ENCODE measurements at places on chromosomes 5 and 9. TPM values are rescaled to one million over a fixed set of nuclear protein-coding genes. Genes with fewer than 3 reads are reported as not detected.

DNA sequence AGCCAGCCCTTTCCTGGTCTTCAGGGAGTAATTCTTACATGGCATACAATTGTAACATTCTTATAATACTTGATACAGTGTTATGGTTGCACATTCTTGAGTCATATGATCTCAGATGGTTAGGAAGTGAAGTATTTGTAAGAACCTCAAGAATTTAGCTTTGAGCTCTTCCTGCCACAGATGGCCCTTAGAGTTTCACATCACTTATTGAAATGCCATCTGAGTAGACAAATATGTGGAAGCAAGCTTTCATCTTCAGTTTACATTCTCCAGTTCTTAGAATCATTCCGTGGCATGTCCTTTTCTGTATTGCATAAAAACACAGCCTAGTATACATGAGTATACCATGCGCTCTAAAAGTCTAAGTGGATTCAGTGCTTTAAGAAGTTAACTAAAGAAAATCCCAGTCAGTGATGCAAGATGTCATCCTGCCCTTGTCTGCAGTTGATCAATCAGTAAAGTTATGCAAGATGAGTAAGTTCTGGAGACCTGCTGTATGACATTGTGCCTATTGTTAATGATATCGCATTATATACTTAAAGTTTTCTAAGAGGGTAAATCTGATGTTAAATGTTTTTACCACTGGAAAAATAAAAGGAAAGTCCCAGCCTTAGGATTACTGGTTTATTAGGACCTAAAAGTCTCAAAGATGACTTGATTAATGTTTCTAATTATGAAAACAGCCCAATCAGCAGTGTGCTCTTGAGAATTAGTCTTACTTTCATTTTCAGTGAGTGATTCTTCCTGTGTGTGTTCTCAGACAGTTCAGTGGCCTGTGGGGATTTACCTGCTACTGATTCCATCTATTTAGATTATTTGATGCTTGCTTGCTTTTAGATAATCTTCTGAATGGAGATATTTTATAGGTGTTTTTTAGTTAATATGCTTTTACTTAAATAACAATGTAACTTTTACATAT, 29.4 kb downstream of the RHOBTB3 start:
- peak; percentile 77 for DNase-seq

Gene PDE8B
- total RNA-seq: 5.3 TPM

DNA sequence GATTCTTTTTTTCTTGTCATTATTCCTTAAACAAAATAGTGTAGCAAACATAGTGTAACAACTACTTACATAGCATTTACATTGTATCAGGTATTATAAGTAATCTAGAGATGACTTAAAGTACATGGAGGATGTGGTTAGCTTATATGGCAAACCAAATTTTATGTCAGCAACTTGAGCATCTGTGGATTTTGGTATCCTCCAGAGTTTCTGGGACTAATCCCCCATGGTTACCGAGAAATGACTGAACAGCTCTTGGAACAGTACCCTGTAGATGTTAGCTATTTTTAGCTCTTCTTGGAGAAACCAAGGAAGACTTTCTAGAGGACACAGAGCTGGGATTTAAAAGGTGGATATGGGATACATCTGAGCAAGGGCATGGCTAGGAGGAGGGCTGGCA, 157.6 kb upstream of the KLF4 start:
- no peak for DNase-seq

Gene OR1J4
- total RNA-seq: not detected

Gene ABCA1
- total RNA-seq: 61.2 TPM

DNA sequence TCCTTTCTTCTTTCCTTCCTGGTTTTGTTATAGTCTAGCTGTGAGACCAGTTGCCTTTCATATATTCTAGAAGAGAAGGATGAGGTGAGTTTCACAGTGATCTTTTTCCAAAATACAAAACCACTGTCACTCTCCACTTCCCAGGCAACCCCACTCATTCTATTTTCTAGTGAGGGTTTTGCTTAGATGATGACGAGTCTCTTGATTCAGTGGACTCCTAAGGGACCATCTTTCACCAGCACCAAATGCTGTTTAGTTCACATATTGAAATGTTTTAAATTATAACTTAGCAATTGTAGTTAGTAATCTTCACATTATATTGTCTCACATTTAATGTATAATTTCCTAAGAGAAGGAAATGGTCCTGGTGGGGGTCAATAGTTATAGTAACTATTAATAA, 25.2 kb downstream of the PIK3R1 start:
- DNase-seq: no peak

Gene GADD45G
- 8.3 TPM for total RNA-seq

Gene TUBB4B
- total RNA-seq: 97.1 TPM

DNA sequence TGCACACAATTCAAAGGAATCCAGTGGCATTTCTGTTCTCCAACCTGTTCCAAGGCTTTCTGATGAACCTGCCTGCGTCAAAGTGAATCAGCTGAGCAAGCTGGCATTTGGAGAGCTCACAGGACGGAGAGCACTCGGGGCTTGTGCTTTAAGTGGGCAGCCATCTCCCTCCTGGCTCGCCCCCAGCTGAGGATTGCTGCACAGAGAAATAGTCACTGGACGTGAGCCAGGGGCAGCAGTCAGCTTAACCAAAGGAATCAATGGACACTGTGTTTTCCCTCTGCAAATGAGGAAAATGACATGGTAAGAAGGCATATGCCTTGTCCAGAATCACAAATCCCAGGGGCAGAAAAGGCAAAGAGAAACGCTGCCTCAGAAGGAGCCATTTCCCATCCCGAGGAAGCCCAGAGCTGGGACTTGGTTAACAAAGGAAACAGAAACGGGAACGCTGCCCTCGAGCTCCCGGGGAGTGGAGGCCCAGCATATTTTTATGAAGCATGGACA, 299.4 kb downstream of the ZSWIM6 start:
- peak; percentile 27 for DNase-seq

DNA sequence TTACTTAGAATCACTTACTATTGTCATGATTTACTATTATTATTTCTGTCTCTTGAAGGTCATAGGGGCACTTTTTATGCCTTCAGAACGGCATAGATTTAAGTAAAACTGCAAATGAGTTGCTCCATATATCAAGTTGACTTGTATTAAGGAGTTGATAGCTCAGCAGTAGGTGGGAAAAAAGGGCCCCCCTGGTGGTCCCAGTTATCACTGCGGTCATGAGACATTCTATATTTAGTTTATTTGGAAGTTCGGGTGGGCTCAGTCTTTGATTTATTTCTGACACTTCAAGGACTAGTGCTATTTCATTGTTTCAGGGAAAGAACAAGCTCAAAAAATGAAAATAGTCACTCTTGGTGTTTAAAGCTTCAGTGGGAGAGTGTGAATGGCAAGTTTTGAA, 159.3 kb downstream of the SLC24A2 start:
- DNase-seq: no peak

DNA sequence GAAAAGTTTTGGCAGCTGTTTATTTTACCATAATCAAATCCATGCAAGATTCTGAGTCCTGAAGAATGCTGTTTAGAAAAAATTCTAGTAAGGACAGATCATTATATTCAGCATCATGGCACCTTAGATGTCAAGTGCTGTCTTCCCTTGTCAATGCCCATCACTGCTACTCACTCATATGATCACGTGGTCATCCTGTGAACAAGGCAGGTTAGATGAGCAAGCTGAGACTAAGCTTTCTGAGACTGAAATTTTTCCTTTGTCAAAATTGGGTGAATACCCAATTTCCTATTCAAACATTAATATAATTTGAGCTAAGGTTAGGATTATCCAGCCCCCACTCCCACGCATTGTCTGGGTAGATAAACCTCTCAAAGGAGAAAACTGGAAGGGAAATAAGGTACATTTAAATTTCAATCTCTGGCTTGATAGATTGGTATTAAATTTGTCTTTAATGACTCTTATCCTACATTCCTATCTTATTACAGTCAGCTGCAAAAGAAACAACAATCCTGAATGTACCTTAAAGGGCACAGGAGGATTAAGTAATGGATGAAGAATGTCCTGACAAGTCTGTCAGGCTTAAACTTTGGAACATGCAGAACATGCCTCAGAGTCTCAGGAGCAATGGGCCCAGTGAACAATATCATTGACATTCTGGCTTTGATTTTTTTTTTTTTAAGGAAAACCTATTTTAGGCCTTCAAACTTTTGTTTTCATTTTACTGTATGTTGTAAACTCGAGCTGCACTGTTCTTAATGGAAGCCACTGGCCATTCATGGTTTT, 148.7 kb upstream of the RANBP3L start:
- no peak for DNase-seq

Gene ANXA2R
- 1.8 TPM for total RNA-seq

- DNase-seq: no peak
Measured at GRCh38 chr5:654071-654778, 38.9 kb downstream of the TPPP start.

- no peak for DNase-seq
Measured at GRCh38 chr9:81080900-81081299, 608.4 kb downstream of the TLE1 start.

DNA sequence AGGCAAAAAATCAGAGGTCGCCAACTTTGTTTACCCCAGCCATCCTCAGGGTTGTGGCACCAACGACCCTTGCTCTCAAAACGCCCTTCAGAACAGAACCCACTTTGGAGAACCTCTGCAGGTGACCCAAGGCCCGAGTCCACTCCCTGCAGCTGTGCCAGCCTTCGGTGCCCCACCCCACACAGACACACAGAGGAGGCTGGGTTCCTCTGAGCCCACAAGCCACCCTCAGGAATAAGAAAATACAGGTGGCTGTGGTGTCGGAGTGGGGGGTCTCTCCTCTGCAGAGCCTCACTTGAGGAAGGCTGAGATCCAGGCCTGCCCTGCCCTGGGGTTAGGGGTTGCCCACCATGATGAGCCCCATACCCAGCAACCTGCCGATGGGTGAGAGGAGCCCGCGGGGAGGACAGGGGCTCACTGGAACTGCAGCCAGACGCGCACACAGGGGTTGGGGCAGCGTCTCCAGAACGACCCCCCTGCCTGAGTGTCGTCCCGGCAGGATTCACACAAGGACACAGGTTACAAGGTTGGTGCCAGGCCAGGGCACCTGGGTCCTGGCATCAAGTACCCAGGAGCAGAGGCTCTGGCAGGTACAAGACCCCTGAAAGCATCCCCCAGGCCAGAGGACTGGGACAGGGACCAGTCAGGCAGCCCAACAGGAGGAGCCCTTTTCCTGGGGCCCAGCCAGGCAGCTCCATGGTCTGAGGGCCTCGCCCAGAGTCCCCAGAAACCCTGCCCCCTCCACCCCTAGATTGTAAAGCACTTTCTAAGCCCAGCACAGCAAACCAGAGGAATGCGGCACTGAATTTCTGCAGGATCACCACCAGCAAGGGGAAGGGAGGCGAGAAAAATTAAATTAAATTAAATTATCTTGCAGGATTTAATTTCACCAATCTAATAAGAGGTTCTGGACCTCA, 40.0 kb downstream of the NACC2 start:
- DNase-seq: no peak

GRCh38 chr9:115012486-115012885, 82.1 kb upstream of the TNFSF8 start:
- no peak for DNase-seq

GRCh38 chr9:76441551-76442322, 17.2 kb upstream of the GCNT1 start:
- no peak for DNase-seq

DNA sequence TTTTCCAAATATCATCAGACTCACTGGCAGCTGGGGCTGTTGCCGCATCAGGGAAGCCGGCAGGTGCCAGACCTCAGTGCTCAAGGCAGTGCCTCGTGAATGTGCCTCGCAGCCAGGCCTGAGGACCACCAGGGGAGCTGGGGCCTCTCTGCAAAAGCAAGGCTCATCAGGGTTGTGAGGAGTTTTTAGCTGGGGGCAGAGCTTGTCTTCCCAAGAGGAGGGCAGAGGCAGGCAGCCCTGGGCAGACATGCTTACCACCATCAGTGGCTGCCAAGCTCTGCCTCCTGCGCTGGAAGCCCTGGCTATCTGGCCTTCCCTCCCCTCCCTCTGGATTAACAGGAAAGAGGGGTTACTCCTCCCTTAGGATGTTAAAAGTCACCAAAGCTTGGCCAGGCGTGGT, 8.8 kb upstream of the TBC1D9B start:
- DNase-seq: no peak

DNA sequence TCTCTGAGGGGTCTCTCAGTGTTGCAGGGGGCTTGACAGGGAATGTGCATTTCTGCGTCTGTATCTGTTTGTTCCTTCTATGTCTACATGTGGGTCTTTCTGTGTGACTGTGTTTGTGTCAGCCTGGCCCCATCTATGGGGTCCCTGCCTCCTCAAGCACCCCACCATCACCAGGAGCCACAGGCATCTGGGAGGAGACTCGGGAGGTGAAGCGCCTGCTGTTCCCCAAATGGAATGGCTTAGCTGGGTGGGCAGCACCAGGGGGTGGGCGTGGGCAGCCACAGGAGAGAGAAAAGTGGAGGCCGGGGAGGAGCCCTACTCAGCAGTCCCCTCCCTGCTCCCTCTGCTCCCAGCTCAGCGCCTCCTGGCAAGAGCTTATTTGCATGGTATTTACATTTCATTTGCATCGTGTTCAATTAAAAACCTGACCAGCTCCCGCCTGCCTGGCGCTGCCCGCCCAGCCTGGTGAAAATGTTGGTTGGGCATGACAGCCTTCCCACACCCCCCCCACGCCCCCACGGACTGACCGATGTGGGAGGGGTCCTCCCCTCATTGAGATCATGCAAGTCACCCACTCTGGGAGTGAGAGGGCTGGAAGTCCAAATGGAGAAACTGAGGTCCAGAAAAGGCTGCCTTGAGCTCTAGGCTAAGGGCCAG, 50.5 kb downstream of the CXXC5 start:
- DNase-seq: peak; percentile 89

GRCh38 chr9:136439481-136440408, at the start of gene INPP5E:
Gene INPP5E, minus strand, starts transcription at chr9:136439845. Its CDS starts 426 bp downstream, at chr9:136439419.
- peak; percentile 51 for DNase-seq

- no peak for DNase-seq
Measured at GRCh38 chr5:168360521-168361285, 69.3 kb downstream of the WWC1 start.

DNA sequence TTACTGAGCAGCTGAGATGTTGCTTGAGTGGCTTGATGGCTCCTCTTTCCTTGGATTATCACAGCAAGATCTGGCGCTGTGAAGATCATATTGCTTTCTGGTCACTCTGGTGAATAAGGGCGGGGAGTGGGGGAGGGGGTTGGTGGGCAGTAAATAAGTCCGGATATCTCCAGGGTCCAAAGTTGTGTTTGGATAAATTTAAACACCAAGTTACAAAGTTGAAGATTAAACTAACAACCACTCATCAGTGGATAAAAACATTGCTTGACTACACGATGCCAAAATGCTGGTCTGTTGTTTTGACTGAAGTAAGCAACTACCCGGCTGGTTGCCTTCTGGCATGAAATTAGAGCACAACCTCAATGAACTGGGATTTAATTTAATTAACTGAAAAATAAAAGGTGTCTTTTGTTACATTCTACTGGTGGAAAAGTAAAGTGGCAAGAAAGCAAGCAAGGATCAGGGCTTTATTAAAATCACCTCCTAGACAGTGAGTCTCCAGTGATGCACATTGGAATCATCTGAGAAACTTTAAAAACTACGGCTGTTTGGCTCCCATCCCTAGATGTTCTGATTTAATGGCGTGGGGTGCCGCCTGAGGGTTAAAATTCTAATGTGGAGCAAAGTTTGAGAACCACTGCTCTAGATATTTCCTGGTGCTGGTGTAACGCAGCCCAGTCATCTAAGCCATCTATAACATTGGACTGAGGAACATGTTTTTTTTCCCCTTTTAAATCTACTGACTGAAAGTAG, 86.7 kb upstream of the AGXT2 start:
- DNase-seq: no peak

Data from skin of body (tissue), 3 donors.